Forelimb muscle (tissue), 1 donor: ENCODE measurements at places on chromosomes 1 and 21.

DNA sequence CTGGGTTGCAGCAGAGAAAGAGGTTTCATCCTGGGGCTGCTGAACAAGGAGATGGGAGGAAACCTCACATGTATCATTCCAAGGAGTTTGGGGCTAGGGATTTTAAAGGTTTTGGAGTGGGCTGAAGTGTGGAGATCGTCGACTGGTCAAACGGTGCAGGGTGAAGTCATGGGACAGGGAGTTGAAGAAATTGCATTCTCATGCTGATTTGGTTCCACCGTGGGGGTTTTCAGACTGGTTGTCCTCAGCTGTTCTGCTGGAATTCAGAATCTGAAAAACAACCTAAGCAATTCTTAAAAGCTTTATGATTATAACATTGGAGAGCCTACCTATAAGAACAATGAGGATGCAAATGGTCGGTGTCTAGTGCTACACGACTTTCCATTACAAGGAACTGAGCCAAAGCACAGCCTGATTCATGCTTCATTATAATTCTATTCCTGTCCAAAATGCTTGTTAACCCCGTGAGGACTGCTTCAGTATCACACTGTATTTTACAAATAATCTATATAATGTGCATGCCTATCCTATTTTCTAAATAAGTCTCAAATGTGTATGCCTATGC is 242.7 kb downstream of the TM2D1 start:
- no peak for DNase-seq

- no peak for DNase-seq
Measured at GRCh38 chr1:174989536-174990220, 10.1 kb upstream of the CACYBP start.

DNA sequence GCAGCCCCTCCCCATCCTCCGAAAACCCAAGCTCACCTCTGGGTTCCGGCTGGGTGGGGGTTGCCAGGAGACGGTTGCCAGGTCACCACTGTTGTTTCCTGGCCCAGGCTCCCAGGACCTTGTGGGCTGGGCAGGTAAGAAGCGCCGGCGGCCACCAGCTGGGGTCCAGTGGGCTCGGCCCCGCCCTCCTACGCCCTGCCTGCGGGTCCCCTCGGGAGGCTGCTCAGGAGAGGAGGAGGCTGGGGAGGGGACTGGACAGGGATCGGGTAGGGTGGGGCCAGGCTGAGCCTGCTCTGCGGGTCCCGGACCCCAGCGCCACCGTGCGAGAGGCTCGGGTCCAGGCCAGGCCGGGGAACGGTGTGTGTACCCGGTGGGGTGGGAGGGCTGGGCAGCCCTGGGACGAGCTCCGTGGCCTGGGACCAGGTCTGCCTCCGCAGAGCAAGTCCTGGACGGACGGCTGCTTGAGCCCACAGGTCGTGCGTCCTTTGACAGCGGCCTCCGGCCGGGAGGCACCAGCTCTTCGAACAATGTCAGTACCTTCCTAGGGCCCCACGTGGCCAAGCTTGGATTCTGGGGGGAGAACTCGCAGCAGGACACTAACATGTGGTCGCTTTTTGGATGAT is at the start of gene TTLL10:
Gene TTLL10, plus strand, starts transcription at position 88 of the 623 bp plus-strand sequence. CDS start 5,336 bp downstream, outside the sequence.
- no peak for DNase-seq

GRCh38 chr1:222772996-222773379 is 36.0 kb downstream of the FAM177B start:
- DNase-seq = no peak

DNA sequence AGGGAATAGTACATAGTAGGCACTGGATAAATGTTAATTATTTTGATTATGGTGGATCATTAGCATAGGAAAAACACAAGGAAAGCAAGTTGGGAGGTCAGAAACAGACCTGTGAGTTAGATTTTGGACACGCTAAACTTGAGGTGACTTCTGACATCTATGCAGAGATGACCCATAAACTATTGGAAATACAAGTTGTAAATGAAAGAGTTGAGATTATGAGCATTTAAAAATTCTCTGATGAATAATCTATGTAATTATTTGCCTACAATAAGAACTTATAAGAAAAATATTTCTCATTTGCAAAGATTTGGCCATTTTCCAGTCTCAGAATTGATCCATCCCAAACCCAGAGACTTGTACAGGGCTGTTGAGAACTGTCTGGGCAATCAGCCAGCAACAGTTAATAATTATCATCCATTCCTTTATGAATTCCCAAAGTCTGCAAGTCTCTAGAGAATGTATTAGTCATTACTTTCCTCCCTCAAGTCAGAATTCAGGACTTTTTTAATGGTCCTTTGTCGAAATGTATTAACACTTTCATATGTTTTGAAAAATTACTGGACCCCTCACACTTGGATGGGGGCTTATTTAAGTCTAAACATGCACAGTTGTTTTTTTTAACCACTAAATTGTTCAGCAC is 19.4 kb upstream of the SLAMF6 start:
- no peak for DNase-seq

GRCh38 chr1:59261537-59261936 is 35.4 kb upstream of the FGGY start:
- DNase-seq = peak; percentile 79

DNA sequence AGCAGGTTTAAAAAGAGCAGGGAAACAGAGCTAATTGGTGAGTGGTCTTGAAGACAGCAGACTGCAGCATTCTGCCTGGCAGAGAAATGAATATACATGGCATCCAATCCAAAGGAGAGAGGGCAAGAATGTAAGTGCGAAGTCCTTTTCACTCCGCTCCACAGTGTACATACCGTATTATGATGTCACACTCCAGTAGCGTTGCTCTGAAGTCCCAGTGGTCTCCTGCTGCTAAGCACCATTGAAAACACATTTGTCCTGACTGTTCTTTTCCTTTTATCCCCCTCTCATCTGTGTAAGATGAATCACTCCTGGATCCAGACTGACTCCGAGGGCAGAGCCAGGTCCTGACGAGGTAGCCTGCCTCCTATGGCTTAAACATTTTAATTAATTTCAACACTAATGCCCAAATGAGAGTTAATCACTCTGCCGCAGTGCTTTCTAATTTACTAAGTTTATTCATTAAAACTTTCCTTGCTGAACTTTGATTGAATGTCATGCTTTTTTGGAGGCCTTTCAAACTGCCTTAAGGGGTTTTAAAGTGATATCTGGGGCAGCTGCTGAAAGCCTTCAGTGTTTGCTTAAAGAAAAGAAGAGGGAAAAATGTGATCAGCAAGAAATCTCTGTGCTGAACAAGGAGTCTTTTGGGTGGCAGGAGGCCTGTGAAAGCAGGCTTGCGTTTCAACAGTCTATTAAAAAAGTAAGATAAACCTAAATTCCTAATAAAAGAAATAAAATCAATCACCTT is 227.2 kb downstream of the ATG4C start:
- no peak for DNase-seq

DNA sequence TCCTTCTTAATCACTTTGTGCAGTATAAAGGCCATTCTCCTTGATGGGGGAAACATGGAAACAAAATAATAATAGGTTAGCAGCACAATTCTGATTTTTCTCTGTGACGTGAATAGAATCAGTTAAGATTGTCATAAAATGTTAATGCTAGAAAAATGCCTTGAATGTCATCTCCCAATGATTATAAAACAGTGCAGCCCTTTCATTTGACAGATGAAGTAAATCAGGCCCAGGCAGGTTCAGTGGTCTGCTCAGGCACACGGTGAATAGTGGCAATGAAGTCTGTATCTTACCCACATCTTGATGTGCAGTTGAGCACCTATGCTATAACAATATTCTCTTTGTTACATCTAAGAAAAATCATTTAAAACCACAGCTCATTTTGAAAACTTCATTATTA is 32.2 kb upstream of the ZNF281 start:
- DNase-seq = no peak

DNA sequence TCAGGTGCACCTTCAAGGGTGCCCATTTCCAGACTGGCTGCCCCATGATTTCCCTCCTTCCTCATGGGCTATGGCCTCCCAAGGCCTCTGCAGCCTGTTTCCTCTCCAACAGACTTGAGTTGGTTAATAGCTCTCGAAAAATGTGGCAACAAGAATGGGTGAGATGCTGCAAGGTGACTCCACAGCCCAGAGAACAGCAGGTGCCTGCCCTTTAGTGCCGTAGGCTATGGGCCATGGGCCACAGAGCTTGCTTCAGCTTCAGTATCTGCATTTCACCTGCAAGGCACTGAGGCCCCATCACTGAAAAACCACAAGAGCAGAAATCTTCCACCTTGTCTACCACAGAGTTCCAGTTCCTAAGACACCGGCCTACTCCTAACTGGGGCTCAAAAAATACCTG is 122.0 kb downstream of the ETS2 start:
- no peak for DNase-seq

GRCh38 chr1:77562596-77563150 is 119.8 kb downstream of the ZZZ3 start:
- no peak for DNase-seq

DNA sequence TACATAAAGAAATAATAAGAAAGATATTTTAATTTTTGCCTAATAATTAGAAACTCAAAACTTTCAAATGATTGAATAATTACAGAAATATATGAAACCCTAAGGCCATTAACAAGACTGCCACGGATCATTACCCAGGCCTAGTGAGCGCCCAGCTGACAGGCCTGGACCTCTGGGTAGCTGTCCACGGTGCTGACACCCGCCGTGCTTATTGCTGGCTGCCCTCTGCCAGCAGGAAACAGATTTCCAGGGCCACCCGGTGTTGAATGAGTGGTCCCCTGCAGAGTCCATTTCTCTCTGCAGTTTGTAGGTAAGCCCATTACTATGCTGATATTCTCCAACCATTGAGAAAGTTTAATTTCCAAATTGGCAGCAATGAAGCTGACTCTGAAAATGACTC is 254.4 kb upstream of the GJB5 start:
- DNase-seq = no peak

- DNase-seq = no peak
Measured at GRCh38 chr1:156438278-156438987, 62.1 kb downstream of the MEF2D start.

- peak; percentile 85 for DNase-seq
Measured at GRCh38 chr1:19437891-19438294, 47.4 kb downstream of the CAPZB start.

- DNase-seq = no peak
Measured at GRCh38 chr1:223155153-223155552, 12.1 kb upstream of the TLR5 start.
